GM12878 (cell line): ENCODE measurements at places on chromosomes 11 and 22. TPM values are rescaled to one million over a fixed set of nuclear protein-coding genes. Genes with fewer than 3 reads are reported as not detected.

- no peak for DNase-seq
Measured at GRCh38 chr22:34842630-34843029, 223.3 kb upstream of the ISX start.

DNA sequence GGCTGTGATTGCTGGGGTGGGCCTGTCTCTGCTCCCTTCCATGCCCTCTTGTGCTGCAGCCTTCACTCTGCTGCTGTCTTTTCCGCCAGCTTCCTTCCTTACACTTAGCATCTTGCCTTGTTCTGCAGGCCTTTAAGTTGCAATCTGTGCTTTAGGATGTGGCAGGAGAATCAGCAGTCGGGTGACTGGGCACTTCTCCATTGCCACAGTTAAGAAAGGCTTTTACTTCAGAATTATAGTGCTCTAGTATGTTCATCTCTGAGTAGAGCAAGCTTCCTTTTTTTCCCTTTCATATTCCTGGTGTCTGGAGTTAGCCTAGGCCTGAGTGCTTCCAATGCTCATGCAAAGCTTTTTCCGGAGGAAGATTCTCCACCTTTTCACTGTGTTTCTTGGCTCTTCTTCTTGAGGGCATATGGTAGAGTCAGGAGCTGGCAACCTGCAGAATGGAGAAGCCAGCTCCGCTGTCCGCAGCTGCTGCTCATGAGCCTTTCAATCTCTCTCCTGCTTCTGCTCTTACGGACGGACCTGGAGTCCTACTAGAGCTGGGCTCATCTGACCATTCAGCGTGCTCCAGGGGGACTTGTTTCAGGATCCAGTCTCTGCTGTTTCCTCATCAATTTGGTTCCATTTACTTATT lies 20.2 kb downstream of the PPP6R2 start:
- DNase-seq, result no peak

- DNase-seq, result no peak
Measured at GRCh38 chr11:77131560-77131959, 3.5 kb downstream of the MYO7A start.

- no peak for DNase-seq
Measured at GRCh38 chr11:113778111-113778910, 1.3 kb upstream of the CLDN25 start.

PLEKHB1 gene
- total RNA-seq, result 1.0 and 2.6 TPM in 2 replicates

FGF4 gene
- not detected in 2 replicates for total RNA-seq

TRPM5 gene
- not detected in 2 replicates for total RNA-seq

SMIM35 gene
- not detected in 2 replicates for total RNA-seq
